ENCODE measurements at places on chromosomes 4 and X. TPM values are rescaled to one million over a fixed set of nuclear protein-coding genes. Genes with fewer than 3 reads are reported as not detected.
A peak's percentile ranks its signal among the peaks of the same experiment; 100 is the strongest.

Gene ARHGAP24
- total RNA-seq = 1.7 TPM

DNA sequence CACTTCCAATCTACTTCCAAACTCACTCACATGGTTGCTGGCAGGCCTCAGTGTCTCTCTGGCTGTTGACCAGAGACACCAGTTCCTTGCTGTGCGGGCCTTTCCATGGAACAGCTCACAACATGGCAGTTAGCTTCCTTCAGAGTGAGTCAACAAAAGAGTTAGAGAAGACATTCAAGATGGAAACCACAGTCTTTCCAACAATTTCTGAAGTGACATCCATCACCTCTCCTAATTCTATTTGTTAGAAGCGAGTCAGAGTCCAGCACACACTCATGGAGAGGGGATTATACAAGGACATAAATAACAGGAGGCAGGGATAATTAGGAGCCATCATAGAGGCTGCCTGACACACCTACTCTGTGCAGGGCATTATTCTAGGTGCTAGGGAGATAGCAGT lies 62.5 kb upstream of the TMEM164 start:
- no peak overlapping the region for H3K4me3 ChIP-seq
- H3K4me1 ChIP-seq = no peaks in the 10 kb centered on the region
- no peaks in the 10 kb centered on the region for H3K36me3 ChIP-seq
- no peaks in the 10 kb centered on the region for H3K27me3 ChIP-seq
- H3K27ac ChIP-seq = no peak overlapping the region
- no peak for DNase-seq

DNA sequence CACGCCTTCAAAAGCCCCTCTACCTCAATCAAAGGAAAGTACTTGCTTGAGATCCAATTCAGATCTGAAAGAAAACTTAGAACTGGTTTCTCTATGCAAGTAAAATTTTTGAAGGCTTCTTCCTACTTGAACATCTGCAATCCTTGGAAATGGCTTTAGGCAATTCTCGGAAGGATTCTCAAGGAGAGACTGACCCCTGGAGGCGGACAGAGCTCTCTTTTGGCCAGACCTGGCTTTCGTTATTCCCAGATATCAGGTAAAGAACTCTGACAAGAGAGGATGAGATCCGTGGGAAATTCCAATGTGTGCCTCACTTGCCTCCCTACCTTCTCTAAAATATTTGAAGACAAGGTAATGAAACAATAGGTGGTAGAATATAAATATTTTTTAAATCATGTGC lies 670.3 kb upstream of the FAM241A start:
- no peak overlapping the region for H3K4me3 ChIP-seq
- H3K27me3 ChIP-seq = no peaks in the 10 kb centered on the region
- no peaks in the 10 kb centered on the region for H3K4me1 ChIP-seq
- no peak for DNase-seq
- H3K27ac ChIP-seq = no peak overlapping the region

Gene LRCH2
- not detected for total RNA-seq

Gene REELD1
- total RNA-seq = 1.1 TPM

Gene TCP11X2
- not detected for total RNA-seq

Gene SOWAHD
- total RNA-seq = not detected

GRCh38 chrX:45592101-45592500 lies 391.4 kb upstream of the DIPK2B start:
- no peak overlapping the region for H3K4me3 ChIP-seq
- no peak overlapping the region for H3K27ac ChIP-seq
- H3K4me1 ChIP-seq = no peaks in the 10 kb centered on the region
- no peak for DNase-seq
- H3K27me3 ChIP-seq = no peaks in the 10 kb centered on the region
- H3K36me3 ChIP-seq = no peaks in the 10 kb centered on the region

DNA sequence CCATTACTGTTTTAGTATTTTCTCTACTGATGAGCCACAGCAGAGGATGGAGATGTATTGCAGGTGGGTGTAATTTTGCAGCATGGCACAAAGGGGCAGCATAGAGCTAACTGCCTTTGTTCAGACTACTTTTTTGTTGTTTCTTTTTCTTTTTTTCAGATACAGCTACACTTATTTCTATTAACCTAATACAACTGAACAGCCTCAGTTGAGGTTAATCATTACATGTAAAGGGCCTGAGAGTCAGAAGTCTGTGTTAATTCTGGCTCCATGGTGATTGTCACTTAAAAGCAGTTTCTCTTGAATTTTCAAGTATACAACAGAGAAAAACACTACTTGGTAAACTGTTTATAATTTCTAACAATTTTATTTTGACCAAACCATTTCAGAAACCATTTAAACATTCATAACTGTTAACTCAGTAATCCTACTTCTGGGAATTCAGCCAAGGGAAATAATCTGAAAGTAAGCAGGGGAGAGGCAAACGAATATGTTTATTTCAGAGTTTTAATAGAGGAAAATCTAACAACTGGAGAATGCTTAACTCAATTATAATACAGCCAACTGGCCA lies 13.9 kb upstream of the PPEF2 start:
- no peaks in the 10 kb centered on the region for H3K27me3 ChIP-seq
- H3K27ac ChIP-seq = no peak overlapping the region
- peaks cover 27% of the 10 kb centered on the region for H3K36me3 ChIP-seq
- no peaks in the 10 kb centered on the region for H3K4me1 ChIP-seq
- H3K4me3 ChIP-seq = no peak overlapping the region

DNA sequence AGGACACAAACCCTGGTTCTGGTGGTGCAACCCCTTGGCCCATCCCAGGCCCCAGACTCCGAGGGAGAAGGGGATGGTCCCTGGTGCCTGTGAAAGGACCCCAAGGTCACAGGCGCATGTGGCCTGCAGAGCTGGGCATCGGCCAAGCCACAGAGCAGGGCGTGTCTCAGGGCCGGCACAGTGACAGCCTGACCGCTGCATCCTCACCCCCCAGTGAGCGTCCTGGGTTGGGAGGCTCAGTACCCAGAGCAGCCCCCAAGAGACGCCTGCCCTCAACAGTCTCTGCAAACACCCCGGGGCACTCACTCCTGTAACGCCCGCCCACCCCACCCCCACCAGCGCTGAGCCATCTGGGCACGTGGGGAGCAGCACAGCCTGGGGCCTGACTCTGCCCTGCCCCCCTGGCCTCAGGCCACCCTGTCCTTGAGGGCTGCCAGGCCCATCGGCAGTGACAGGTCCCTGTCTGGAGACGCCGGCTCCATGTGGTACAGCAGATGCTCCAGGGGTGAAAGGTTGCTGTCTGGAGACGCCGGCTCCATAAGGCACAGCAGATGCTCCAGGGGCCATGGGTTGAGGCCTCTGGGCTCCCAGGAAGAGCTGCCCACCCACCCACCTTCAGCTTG lies 24.5 kb upstream of the CPLX1 start:
- H3K27me3 ChIP-seq = no peaks in the 10 kb centered on the region
- no peak overlapping the region for H3K27ac ChIP-seq
- no peak for DNase-seq
- no peak overlapping the region for H3K4me3 ChIP-seq
- H3K36me3 ChIP-seq = peaks cover 23% of the 10 kb centered on the region

GRCh38 chr4:121308828-121309227 lies 72.0 kb downstream of the QRFPR start:
- H3K4me3 ChIP-seq = no peak overlapping the region
- no peaks in the 10 kb centered on the region for H3K36me3 ChIP-seq
- no peak for DNase-seq
- H3K4me1 ChIP-seq = no peaks in the 10 kb centered on the region
- no peaks in the 10 kb centered on the region for H3K27me3 ChIP-seq

Gene NXF2B
- not detected for total RNA-seq

Gene LINC00632
- 0.12 TPM for total RNA-seq

- no peak overlapping the region for H3K27ac ChIP-seq
- H3K4me1 ChIP-seq = no peaks in the 10 kb centered on the region
- H3K36me3 ChIP-seq = no peaks in the 10 kb centered on the region
- H3K4me3 ChIP-seq = no peak overlapping the region
Observed at GRCh38 chr4:157421365-157421764, 200.8 kb downstream of the GRIA2 start.

Gene CXCL5
- 1.5 TPM for total RNA-seq

DNA sequence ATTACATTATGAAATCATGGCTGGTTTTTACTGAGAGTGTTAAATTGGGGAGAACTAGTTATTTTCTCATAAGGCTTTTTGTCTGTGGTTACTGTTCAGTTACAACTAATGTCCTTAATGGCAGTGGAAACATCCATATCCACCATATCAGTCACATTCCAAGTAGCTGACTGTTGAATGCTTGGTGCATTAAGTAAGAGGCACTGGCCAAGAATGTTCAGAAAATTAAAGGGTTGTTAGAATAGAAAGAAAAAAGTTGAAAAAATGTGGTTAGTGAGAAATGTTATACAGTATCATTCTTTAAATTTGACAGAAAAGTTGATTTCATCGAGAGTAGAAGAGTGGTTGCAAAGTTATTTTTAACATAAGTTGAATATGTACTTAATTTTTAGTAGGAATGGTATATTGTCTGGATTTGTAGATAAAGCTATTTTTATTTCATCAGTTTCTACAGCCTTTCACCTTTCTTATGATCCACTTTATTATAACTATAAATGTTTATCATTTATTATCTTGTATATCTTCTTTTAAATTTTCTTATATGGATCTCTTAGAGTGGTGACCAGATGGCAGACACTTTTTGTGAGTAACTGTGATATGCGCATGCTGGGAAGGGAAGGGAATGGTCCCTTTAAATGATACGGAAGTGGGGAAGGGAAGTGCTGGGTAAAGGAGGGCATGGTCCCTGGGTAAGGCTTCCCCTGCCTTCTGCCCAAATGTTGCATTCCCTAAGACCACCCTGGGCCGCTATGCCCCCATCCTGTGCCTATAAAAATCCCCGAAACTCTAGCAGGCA lies 2407.1 kb downstream of the ARAP2 start:
- H3K4me3 ChIP-seq = no peak overlapping the region
- H3K4me1 ChIP-seq = no peaks in the 10 kb centered on the region
- no peaks in the 10 kb centered on the region for H3K27me3 ChIP-seq
- DNase-seq = no peak
- H3K36me3 ChIP-seq = no peaks in the 10 kb centered on the region

DNA sequence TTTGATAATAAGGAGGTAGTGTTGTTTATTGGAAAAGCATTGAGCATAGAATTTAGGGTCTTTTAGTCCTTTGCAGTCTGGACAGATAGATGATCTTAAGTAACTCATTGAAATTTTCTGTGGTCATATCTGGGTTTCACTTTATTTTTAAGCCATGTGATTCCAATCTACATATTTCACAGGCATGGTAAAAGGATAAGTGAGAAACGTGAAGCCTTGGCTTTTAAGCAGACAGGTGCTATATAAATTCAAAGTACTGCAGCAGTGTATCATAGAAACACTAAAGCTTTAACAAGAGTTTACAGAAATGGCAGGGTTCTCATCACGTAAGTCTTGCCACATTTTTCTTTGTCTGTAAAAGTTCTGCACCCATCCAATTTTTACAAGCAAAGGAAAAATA lies 4.9 kb downstream of the PLS3 start:
- H3K36me3 ChIP-seq = no peaks in the 10 kb centered on the region
- no peak overlapping the region for H3K4me3 ChIP-seq

GRCh38 chr4:67052814-67053675 lies 492.3 kb downstream of the CENPC start:
- no peaks in the 10 kb centered on the region for H3K36me3 ChIP-seq
- H3K4me3 ChIP-seq = no peak overlapping the region
- H3K4me1 ChIP-seq = no peaks in the 10 kb centered on the region
- H3K27ac ChIP-seq = no peak overlapping the region

DNA sequence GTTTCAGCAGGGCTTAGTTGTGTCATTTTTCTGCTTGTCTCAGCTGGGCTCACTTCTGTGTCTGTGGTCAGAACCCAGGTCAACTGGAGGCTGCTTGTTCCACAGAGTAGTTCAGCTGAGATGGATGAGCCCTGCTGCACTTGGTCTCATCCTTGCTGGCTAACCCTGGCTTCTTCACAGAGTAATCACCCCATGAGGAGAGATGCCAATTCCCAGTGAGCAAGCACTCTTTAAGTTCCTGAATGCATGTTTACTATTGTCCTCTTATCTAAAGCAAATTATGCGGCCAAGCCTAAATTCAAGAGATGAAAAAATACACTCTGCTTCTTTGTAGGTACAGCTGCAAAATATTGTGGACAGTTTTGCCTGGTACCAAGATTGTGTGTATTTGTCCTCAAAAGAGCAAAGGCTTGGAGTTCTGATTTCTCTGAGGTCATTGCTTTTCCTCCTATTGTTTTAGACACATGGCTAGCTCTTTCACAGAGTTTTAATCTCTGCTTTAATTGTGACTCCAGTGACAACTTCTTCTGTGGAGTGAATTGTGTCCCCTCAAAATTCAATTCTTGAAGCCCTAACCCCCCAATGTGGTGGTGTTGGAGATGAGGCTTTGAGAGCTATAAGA lies 236.6 kb upstream of the ANKRD50 start:
- no peaks in the 10 kb centered on the region for H3K27me3 ChIP-seq
- no peaks in the 10 kb centered on the region for H3K4me1 ChIP-seq
- DNase-seq = no peak
- no peaks in the 10 kb centered on the region for H3K36me3 ChIP-seq

Gene HTRA3
- total RNA-seq = not detected

Gene PACRGL
- total RNA-seq = 12.9 TPM

- H3K4me3 ChIP-seq = no peak overlapping the region
- H3K36me3 ChIP-seq = no peaks in the 10 kb centered on the region
- no peak for DNase-seq
- H3K27ac ChIP-seq = no peak overlapping the region
- H3K27me3 ChIP-seq = no peaks in the 10 kb centered on the region
Observed at GRCh38 chr4:184955636-184956035, 62.7 kb upstream of the HELT start.

GRCh38 chr4:96784336-96784735 lies 944.4 kb downstream of the PDHA2 start:
- H3K4me1 ChIP-seq = no peaks in the 10 kb centered on the region
- no peak overlapping the region for H3K27ac ChIP-seq
- no peaks in the 10 kb centered on the region for H3K27me3 ChIP-seq
- H3K4me3 ChIP-seq = no peak overlapping the region
- DNase-seq = no peak

Gene TEX13D
- not detected for total RNA-seq

- peaks cover 57% of the 10 kb centered on the region for H3K36me3 ChIP-seq
- peaks cover 52% of the 10 kb centered on the region for H3K4me1 ChIP-seq
- peak overlapping the region; percentile 79 for H3K4me3 ChIP-seq
- DNase-seq = peak; percentile 50
Observed at GRCh38 chr4:83108101-83108861, 6.2 kb downstream of the PLAC8 start.

GRCh38 chr4:14157262-14157661 lies 529.7 kb upstream of the BOD1L1 start:
- H3K27me3 ChIP-seq = no peaks in the 10 kb centered on the region
- H3K27ac ChIP-seq = no peak overlapping the region
- no peaks in the 10 kb centered on the region for H3K4me1 ChIP-seq
- DNase-seq = no peak

- peak overlapping the region; percentile 82 for H3K4me3 ChIP-seq
- peaks cover 58% of the 10 kb centered on the region for H3K4me1 ChIP-seq
- DNase-seq = no peak
- no peaks in the 10 kb centered on the region for H3K27me3 ChIP-seq
Observed at GRCh38 chrX:2692221-2693112, 1.4 kb downstream of the CD99 start.

DNA sequence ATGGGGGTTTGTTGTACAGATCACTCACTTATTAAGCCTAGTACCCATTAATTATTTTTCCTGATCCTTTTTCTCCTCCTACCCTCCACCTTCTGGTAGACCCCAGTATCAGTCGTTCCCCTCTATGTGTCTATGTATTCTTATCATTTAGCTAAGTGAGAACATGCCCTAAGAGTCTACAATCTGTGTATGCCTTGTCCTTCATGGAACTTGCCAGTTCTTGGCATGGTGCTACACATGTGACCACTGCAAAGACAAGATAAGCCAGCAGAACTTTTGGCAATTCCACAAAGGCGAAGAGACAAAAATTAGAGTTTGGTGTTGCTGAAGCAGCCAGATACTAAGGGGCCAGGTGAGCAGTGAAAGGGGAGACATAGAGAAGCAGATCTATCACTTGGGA lies 101.3 kb downstream of the CORIN start:
- no peaks in the 10 kb centered on the region for H3K36me3 ChIP-seq
- H3K4me3 ChIP-seq = no peak overlapping the region
- DNase-seq = no peak
- H3K4me1 ChIP-seq = no peaks in the 10 kb centered on the region
- H3K27ac ChIP-seq = no peak overlapping the region
- H3K27me3 ChIP-seq = peaks cover 2% of the 10 kb centered on the region
